ENCODE measurements at places on chromosomes 1 and 21.

DNA sequence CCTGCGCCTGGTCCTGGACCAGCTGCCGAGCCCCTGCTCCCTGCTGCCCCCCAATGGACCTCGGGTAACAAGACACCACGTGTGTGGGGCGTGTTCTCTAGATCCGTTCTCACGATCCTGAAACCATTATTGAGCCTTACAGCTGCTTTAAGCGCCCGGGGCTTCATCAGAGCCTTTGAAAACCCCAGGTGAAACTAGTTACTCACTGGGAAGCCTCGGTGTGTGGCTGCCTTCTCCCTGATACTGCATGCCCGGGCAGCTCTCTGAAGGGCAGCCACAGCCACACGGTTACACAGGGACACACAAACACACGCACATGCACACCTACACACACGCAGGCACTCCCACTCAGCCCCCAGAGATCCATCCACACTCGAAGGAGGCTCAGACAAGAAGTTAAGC lies 5.3 kb downstream of the HES2 start:
- DNase-seq = peak; percentile 61

DNA sequence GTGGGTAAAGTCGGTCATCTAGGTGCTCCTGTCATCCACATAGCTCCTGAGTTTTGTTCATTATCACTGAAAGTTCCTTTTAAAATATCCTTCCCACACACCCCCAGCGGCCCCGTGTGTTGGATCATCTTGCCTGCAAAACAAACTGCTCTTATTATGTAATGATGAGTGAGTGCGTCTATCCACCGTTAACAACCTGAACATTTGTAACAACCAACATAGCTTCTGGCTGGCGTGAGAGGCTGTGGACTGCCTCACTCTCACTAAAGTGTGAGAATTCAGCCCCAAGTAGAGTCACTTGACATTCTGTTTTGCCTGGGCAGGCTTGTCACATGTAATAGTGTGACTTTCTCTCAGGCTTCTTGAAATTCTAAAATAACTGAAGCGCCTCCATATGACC lies 14.5 kb upstream of the KCNA2 start:
- no peak for DNase-seq

DNA sequence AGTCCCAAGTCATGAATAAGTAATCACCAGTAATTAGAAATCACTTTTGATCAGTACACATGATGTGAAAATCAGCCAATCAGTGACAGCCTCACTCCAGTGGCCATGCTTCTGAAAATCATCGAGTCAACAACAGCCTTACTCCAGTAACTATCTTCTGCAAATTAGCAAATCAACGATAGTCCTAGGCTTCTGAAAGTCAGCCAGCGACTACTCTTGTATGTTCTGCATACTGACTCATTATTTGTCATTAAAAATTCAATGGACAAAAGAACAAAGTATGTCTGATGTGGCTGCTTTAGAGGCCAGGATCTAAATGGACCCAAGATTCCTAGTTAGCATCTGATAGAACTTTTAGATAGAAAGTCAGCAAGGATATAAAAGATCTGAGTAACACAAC lies 102.5 kb downstream of the GPR52 start:
- DNase-seq = no peak

- peak; percentile 34 for DNase-seq
Observed at GRCh38 chr1:201258763-201259230, 24.5 kb upstream of the PKP1 start.

DNA sequence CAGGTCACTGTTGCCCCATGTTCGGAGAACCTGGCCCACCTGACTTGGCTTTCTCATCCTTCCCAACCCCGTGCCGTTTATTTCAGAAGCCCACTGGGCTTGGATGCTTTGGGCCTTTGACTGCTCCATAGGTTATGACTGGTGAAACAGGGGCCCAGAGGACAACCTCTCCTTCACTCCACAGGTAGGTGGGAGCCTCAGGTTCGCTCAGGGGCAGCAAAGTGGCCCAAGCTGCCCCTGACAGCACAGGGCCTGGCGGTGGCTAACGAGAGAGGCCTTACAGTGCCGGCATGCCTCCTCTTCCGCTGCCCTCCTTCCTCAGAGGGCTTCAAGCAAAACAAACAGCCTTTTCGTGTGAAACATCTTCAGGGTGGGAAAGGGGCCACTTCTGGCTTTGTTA lies 16.9 kb downstream of the FAM89A start:
- DNase-seq = no peak

DNA sequence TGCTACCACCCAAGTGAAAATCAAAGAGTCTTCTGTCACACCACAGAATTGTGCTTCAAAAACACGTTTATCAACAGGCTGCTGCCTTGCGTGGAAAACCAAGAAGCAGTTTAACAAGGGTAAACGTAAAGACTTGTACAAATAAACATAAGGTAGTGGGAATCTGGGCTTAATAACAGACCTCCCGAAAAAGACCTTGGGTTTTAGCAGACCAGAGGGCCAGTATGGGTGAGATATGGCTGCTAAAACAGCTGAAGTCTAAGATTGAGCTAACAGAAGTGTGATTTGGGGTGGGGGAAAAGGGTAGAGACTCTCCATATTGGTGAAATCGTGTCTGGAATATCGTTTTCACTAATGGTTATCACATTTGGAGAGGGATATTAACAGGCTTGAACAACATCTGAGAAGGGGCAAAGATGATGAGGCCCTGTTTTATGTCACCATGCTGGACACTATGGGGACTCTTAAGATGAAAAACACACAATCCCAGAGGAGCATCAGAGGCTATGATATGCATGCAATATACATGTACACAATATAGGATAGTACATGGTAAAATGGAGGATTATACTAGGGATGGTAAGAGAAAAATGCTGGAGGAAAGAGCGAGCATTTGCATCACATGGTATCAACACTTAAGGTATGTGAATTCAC lies 1.4 kb downstream of the MOV10 start:
- DNase-seq = no peak

DNA sequence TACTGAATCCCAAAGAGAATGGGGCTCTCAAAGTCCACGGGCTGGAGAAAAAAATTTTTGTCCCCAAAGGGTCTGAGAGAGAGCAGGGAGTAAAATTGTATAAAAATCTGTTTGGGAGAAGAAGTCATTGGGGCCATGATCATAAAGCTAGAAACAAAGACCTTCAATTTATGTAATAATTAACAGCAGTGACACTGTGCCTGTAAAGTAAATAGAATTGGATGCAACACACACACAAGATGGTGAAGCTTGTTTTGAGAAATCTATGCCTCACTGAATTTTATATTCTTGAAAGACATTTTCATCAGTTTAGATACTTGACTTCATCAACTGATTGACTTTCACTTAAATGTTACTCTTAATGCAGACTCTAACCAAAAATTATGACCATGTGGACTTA lies 600.5 kb upstream of the ADAMTS5 start:
- no peak for DNase-seq

- peak; percentile 70 for DNase-seq
Observed at GRCh38 chr1:54989473-54989872, 9.0 kb downstream of the TMEM61 start.

DNA sequence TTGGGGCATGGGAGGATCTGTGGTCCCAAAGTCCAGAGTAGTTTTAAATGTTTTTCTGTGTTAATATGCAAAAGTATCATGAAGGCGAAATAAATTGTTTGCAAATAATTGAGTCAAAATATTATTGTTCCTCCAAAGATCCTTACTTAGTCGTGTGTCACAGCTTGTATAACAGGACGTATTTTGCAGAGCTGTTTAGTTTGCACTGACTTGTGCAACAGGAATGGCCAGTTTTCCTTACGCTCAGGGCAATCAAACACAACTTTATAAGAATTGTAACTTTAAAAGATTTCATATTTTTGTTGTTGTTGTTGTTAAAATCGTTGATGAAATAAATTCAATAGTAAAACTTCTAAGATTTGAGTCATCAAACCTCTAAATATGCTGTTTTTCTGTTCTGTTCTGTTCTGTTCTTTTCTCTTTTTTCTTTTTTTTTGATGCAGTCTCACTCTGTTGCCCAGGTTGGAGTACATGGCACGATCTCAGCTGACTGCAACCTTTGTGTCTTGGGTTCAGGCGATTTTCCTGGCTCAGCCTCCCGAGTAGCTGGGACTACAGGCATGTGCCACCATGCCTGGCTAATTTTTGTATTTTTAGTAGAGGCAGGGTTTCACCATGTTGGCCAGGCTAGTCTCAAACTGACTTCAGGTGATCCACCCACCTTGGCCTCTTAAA lies 60.6 kb downstream of the UCK2 start:
- DNase-seq = no peak

- DNase-seq = peak; percentile 67
Observed at GRCh38 chr21:41879190-41879998, at the start of gene PRDM15. Gene PRDM15, minus strand, starts transcription at chr21:41879344. Its CDS starts 18,981 bp downstream, at chr21:41860363.

DNA sequence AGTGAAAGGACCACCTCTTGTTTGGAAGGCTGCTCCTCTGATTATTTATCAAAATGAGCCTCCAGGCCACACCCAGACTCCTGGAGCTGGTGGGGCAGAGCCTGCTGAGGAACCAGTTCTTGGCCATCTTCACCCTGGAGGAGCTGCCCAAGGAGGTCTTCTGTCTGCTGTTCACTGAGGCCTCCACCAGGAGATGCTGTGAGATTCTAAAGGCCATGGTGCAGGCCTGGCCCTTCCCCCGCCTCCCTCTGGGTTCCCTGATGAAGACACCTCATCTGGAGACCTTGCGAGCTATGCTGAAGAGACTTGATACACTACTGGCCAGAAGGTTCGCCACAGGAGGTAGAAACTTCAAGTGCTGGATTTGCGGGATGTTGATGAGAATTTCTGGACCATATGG lies 61.7 kb upstream of the GJA8 start:
- no peak for DNase-seq

GRCh38 chr1:192550922-192551534 lies 24.5 kb upstream of the RGS1 start:
- no peak for DNase-seq

DNA sequence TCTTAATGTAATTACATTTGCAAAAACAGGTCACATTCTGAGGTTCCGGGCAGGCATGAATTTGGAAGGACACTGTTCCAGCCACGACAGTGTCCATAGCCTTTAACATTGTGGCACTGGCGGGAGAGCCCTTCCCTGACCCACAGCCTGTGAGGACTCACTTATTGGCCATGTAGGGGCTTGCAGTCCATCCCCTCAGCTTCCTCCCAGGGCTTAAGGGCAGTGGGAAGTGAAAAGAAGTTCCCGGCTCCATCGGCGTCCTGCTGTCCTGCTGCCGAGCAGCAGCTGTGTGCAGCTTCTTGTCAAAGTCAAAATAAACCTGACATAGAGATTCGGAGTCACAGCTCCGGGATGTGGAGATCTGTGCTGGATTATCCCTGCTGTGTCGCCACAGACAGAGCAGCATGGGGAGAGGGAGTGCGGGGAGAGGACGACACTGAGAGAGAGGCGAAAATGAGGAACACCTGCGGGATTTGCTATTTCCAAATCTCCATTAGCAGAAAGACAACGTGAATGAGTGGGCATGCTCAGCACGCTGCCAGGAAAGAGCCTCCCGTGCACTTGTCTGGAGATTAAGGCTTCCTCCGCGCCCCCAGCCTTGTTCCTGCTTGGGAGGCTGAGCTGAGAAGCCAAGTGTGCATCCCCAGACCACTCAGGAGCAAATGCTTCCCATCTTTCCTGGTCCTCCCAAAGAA lies 260.3 kb downstream of the ASTN1 start:
- DNase-seq = no peak

DNA sequence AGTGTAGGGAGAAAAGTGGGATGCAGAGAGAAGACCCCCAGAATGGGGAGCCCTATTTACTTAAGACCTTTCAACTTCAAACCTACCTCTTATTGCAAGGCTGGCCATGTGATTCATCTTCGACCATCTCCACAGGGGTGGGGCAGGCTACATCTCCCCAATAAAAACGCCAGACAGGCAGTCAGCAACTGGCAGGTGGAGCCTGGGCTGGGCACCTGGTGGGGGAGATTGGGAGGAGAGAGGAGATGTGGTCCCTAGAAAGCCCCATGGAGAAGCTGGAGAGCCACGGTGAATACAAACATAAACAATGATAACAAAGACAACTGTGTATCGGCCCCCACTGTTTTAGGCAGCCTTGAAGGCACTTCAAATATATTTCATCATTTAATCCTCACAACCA lies 336.7 kb upstream of the PROX1 start:
- DNase-seq = no peak

DNA sequence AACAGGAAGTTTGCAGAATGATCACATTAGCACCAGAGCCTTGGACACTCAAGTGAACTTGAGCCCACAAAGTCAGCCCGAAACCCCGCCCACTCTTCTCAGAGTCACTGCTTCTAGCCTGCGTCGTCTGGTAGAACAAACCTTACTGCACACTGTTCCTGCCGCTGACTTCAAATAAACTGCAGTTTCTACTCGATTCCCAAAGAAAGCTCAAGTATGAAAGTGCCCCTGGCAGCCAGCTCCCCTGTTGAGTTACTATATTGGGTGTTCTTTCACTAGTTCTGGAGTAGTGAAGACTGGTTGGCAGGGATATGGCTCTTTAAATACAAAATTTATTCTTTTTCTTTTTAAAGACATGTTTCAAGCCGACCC lies 164.7 kb downstream of the GALNT2 start:
- DNase-seq = peak; percentile 33

DNA sequence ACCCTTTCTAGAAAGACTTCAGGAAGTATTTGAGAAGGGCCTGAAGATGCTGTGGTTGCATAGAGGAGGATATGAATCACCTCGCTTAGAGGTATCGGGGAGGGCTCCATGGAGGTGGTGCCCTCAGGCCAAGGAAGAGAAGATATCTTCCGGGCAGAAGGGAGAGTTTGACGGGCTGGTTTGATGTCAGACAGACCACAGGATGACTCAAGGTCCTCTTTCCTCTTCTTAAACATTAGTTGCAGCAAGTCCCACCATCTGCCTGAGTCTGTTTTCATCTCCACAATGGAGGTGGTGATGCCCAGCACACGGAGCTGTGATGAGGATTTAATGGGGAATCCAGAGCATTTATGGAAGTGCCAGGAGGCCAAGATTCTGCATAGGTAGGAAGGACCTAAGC lies 25.1 kb upstream of the RUNX3 start:
- peak; percentile 27 for DNase-seq

GRCh38 chr1:53653631-53654030 lies 85.3 kb downstream of the GLIS1 start:
- no peak for DNase-seq

DNA sequence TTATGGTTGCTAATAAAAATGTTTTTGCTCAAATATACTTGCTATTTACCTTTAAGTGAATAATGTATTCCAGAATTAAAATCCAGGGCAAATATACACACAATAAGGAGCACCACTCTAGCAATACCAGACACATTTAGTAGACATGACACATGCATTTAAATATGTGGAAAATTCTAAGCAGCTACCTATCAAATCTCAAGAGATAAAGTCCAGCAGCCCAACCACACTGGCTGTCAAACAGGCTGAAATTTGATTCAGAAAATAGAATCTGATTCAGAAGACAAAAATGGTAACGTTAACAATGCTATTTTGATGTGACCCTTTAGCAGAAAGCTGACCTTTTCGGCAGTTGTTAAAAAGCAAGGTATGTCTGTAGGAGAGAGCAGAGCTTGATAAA lies 42.3 kb downstream of the PLEKHO1 start:
- DNase-seq = no peak

- DNase-seq = no peak
Observed at GRCh38 chr1:21912038-21912758, 24.9 kb downstream of the HSPG2 start.

DNA sequence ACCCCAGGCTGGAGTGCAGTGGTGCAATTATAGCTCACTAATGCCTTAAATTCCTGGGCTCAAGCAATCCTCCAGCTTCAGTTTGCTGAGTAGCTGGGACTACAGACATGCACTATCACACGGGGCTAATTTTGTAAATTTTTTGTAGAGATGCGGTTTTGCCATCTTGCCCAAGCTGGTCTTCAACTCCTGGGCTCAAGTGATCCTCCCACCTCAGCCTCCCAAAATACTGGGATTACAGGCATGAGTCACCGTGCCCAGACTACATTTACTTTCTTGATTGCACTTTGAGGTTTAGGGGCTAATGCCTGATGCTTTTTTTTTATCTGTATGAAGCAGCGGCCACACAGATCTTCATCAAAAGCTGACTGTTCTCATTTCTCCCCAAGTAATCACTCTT lies 124.6 kb downstream of the KIF26B start:
- DNase-seq = no peak
